NAMALWA (cell line): ENCODE measurements at places on chromosomes 1 and 21.

DNA sequence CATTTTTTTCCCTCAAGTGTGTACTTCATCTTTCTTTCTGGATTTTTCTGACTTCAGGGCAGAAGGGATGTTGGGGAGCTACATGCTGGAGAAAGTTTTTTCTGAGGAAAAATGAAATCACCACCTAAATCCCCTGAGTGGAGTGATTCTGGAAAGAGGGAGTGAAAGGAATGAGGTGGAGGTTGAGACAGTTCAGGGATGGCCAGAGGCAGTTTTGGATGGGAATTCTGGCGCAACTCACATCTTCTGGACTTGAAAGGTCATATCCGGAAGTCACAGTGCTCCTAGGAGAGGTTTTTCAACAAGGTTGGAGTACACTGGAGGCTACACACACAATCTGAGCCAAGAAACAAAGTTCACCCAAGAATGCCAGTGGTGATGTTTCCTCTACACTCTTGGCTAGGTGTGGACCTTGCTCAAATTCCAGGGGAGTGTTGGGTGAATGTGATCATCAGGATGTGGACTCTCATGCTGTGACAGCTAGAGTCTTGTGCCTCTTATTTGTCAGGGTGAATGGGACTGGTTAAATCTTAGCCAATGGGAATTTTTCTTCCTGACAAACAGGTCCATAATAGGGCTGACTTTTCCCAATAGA is 161.5 kb downstream of the HLX start:
- no peak for DNase-seq

GRCh38 chr1:34477632-34478141 is 277.2 kb upstream of the GJB5 start:
- DNase-seq, result no peak

DNA sequence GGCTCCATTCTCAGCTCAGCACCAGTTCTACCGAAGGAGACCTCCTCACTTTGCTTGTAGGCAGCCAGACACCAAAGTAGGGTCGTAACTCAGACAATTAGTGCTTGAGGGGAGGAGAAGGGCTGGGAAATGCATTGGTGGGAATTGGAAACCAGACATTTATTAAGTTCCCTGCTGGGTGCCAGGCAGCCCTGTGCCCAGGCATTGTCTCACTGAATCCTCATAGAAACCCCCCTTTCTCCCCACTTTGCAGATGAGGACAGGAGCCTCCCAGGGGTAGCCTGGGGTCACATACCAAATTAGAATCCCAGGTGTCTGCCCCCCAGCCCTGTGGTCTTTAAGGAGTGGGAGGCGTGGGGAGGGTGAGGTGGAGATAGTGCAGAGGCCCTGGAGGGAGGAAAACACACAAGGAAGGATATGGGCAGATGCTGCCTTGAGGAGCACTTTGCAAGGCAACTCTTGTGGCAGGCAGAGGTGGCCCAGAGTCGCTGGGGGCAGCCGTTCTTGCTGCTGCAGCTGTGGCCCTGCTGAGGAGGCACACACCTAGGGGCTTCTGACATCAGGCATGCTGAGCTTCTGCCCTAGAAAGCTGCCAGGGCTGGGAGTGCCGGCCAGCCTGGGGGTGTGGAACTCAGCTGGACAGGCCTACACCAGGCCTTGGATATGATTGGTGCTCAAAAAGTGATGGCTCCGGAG is 29.4 kb downstream of the CDK18 start:
- DNase-seq, result no peak

DNA sequence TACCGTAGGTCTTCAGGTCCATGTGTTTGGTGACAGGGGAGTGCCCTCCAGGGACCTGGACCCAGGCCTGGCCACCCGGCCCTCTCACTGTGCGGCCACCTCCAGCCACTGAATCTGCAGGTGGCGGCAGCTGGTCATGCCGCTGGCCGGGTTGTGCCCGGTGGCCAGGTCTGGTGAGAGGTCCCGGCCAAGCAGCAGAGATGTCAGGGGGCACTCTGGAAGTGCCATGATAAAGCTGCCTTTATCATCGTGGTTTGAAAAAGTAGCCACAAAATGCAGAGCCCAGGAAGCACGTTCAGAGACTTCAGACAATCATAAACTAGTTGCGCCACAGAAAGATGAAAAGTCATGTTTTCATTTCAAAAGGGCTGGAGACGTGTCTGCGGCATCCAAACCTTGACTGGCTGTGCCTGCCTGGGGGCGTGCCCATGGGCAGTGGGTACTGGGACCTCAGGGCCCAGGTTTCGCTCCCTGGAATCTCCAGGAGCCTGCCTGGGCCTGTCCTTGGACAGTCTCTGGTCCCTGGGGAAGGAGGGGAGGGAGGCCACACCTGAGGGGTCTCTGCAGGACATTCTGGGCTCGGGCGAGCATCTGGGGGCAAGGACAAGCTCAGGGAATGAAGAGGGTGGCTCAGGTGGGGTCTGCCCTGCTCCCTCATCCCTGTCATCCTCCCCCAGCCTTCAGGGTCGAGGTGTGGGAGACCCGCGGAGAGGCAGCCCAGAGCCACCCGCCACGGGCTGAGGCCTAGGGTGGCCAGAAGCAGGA is 44.9 kb downstream of the COL18A1 start:
- DNase-seq, result no peak

DNA sequence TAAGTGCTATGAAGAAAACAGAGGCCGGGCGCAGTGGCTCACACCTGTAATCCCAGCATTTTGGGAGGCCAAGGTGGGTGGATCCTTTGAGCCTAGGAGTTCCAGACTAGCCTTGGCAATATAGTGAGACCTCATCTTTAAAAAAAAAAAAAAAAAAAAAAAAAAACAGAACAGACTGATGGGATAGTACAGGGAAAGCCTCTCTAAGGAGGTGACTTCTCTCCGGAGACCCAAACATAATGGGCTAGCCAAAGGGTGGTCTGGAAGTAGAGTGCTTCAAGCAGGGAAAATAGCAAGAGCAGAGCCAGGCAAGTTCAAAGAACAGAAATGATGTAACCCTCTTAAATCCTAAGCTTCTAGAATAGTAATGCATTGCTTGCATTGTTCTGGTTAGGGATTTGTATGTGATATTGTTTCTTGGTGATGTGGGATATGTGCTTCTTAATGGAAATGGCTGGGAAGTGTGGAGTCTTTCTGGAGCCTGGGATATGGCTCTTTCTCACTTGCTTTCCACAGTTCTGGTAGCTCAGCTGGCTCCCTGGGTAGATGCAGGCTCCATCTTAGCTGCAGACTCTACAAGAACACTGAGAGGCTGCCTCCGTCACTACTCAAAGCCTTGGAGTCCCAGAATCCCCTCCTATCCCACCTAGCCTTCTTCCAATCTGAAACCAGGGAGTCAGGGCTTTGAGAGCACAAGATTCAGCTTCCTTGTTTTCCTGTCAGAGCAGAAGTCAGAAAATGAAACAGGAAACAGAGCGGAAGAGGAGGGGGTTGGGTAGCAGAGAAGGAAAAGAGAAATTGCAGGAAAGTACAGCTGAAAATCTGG is 1.9 kb upstream of the PIGV start:
- DNase-seq, result no peak

DNA sequence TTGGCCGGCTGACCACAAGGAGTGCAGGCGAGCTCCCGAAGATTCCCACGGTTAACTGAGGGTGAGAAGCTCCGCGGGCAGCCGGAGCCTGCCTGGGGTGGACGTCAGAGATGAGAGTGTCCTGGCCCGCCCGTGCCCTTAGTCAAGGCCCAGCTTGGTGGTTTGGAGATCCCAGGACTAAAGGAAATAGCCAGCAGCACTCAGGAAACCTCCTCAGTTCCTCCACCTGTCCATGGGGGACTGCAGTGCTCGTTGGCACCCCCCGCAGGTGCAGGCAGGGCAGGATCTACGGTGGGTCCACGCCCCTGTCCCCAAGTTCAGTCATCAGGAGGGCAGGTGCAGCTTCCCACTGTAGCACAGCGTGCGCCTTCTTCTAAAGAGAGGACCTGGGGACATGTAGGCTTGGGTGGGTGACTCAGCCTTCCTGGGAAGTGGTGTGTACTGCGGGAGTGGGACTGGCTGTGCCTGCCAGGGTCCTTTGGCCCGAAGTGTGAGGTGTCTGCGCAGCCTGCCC is 32.5 kb downstream of the SLX9 start:
- DNase-seq, result no peak

- DNase-seq, result peak; percentile 34
These were observed 2.5 kb downstream of the WDR26 start for GRCh38 chr1:224432146-224432545.

GRCh38 chr21:45957981-45958600 is 23.5 kb upstream of the COL6A1 start:
- DNase-seq, result no peak

GRCh38 chr1:164774819-164775654 is 216.1 kb downstream of the PBX1 start:
- no peak for DNase-seq

DNA sequence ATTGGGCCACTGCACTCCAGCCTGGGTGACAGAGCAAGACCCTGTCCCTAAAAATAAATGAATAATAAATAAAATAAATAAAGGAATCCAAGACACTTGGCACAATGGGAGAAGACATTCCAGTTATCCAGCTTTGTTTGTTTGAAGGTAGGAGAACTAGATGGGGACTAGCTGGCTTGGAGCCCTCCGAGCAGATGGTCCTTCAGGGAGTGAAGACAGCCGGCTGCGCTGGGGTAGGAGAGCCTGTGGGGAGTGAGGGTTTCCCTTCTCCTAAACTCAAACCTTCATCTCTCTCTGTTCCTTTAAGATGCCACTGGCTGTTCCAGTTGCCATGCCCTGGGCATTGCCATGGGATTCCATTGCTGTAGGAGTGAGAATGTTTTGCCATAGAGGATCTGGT is 120.6 kb downstream of the NAV1 start:
- no peak for DNase-seq

DNA sequence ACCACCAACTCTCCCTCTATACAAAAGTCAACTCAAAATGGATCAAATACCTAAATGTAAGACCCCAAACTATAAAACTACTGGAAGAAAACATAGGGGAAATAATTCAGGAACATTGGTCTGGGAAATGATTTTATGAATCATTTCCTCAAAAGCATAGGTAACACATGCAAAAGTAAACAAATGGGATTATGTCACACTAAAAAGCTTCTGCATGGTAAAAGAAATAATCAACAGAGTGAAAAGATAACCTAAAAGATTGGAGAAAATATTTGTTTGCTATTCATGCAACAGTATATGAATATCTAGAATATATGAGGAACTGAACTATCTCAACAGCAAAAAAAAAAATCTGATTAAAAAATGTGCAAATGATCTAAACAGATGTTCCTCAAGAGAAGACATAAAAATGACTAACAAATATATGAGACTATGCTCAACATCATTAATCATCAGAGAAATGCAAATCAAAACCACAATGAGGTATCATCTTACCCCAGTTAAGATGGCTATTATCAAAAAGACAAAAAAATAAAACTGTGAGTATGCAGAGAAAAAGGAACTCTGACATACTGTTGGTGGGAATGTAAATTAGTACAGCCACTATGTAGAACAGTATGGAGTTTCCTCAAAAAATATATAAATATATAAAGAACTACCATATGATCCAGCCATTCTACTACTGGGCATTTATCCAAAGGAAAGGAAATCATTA is 47.8 kb downstream of the VCAM1 start:
- DNase-seq, result no peak

DNA sequence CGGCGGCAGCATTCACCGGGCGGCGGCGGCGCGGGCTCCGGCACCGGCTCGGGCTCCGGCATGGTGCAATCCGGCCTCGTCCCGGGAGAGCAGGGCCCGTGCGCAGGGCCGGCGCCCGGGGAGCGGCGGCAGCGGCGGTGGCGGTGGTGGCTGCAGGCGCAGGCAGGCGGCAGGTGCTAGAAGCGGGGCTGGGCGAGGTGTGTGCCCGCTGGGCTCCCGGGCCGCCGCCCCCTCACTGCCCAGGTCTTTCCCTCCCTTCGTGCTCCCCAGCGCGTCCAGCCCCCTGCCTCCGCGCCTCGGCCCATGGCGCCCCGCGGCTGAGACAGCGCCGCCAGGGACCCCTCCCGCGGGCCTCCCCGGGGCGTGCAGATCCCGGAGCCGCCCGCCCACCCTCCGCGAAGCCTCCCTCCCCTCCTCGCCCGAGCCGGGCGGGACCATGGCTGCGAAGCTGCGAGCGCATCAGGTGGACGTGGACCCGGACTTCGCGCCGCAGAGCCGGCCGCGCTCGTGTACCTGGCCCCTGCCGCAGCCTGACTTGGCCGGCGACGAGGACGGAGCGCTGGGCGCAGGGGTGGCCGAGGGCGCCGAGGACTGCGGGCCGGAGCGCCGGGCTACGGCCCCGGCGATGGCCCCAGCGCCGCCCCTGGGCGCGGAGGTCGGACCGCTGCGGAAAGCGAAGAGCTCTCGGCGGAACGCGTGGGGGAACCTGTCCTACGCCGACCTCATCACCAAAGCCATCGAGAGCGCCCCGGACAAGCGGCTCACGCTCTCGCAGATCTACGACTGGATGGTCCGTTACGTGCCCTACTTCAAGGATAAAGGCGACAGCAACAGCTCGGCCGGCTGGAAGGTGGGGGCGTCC is 492 bp downstream of the FOXO6 start:
- no peak for DNase-seq

DNA sequence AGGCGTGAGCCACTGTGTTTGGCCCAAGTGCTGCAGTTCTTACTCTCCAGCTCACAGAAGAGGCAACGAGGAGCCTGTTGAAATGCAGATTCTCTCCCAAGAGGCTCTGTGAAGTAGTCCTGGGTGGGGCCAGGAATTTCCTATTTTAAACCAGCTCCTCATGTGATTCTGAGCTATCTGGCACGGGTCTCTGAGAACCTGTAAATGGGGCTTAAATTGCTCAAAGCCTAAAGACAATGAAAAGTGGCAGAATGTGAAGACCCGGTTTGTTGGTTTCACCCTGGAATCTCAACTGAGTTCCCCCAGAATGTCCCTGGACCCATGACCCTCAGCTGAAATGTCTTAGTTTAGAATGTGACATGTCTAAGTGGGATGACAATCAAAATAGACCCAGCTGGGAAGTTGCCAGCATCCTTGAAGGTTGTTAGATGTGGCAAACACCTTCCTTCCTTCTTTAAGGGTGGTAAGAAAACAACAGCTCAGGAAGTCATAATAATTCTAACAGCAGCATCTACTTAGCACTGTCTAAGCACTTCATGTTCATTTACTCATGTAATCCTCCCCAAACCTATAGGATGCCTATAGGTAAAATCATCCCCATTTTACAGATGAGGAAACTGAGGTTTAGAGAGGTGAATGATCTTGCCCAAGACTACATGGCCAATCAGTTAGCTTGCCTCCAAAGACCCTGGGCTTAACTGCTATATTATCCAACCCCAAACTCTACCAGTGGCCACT is 20.9 kb upstream of the ATP5PO start:
- no peak for DNase-seq

- DNase-seq, result no peak
These were observed 59.3 kb upstream of the GJB5 start for GRCh38 chr1:34695580-34695979.

GRCh38 chr1:156797212-156797871 is 19.3 kb downstream of the SH2D2A start:
- peak; percentile 84 for DNase-seq

- no peak for DNase-seq
These were observed 409.9 kb downstream of the HLX start for GRCh38 chr1:221289103-221289502.
